ENCODE measurements at places on chromosomes 4 and X.

- DNase-seq: no peak
These were observed 733 bp upstream of the NAA15 start for GRCh38 chr4:139300431-139301112.

DNA sequence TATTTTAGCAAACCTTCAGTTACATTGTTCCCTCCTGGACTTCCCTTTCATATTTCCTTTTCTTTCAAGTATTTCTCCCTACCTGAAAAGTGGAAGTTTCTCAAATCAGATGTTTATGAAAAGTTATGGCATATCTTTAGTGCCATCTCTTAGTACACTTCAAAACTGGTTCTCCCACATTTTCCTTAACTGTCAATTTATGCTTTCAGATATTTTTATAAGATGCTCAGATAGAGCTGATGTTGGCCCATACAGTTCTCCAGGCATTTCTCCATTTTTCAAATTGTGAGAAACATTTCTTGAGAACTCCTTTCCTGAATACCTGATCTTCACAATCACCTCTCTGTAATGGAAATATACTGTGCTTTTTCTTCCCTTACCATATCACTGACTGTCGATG is 32.5 kb upstream of the AP1AR start:
- DNase-seq: no peak

GRCh38 chr4:150609131-150609530 is 27.2 kb downstream of the MAB21L2 start:
- DNase-seq: no peak

- DNase-seq: no peak
These were observed 17.3 kb upstream of the SASH3 start for GRCh38 chrX:129762448-129762847.

DNA sequence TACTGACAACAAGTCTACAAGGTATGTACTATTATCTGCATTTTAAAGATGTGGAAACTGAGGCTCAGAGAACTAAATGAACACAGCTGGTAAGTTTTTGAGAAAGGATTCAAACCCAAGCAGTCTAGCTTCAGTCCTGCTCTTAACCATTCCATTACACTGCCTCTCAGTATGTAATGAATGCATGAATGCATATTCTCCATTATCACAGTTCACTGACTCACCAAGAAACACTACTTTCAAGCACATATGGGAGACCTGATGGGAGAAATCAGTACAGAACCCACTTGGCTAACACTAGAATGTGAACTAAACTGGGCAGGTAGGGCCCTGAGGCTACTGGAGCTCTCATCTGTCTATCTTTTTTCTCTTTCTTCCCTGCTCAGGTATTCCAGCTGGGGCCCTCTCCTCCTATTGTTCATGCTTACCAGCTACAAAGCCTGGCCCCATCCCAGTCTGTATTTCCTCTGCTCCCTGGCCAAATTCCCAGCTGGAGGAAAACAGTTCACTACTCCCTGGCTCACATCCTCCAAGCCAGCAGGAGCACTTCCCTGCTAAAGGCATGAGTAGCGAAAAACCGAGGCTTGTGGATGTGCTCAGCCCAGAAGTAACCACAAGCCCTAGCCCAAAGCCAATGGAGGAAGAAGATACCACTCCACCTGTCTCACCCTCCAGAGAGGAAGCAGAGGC is 178.2 kb upstream of the ARHGEF9 start:
- no peak for DNase-seq

DNA sequence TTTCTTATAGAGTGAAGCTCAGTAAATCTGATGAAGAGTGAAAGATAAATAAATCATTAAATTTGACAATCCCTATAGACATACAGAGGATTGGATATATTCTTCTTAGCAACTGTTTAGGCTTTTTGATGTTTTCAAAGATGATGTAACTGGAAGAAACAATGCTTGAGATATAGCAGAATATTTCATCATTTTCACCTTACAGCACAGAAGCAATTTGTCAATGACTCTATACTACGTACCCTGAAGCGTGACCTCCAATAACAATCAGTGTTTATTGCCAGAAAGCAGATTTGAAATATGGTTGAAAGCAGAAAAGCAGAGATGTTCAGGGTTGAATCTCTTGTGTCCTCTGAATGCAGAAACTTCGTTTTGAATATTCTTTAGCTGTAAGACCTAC is 228.4 kb downstream of the DTHD1 start:
- no peak for DNase-seq

GRCh38 chr4:56698329-56698728 is 17.2 kb upstream of the HOPX start:
- no peak for DNase-seq

GRCh38 chr4:40099010-40099409 is 42.4 kb downstream of the N4BP2 start:
- no peak for DNase-seq
